Caudate nucleus (tissue), 63 donors: ENCODE measurements at places on chromosomes 1 and 21.
A peak's percentile ranks its signal among the peaks of the same experiment; 100 is the strongest.

GRCh38 chr1:162950187-162950586 is 89.2 kb upstream of the CCDC190 start:
- no peak for DNase-seq

DNA sequence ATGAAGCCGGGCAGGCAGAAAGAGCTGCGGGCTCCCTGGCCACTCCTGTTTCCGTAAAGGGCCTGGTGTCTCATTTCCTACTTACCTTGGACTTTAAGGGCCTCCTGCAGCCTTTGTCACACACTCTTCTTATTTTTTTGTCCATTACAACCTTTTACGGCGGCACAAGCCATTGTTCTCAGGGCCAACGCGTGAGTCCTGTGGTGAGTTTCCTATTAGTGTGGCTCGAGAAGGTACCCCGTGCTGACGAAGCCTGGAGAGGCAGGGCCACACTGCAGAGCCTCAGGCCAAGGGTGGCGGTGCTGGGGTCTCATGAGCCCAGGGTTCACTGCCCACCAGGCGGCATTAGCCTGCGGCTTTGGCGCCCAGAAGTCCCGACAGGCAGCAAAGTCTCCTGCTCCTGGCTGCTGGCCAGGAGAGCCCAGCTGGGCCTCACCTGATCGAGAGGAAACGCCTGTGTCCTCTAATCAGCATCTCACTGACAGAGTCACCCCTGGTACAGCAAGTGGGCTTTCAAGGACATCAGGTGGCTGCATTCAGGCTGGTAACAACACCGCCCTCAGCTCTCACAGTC is 62.0 kb downstream of the SIK1 start:
- DNase-seq = no peak

DNA sequence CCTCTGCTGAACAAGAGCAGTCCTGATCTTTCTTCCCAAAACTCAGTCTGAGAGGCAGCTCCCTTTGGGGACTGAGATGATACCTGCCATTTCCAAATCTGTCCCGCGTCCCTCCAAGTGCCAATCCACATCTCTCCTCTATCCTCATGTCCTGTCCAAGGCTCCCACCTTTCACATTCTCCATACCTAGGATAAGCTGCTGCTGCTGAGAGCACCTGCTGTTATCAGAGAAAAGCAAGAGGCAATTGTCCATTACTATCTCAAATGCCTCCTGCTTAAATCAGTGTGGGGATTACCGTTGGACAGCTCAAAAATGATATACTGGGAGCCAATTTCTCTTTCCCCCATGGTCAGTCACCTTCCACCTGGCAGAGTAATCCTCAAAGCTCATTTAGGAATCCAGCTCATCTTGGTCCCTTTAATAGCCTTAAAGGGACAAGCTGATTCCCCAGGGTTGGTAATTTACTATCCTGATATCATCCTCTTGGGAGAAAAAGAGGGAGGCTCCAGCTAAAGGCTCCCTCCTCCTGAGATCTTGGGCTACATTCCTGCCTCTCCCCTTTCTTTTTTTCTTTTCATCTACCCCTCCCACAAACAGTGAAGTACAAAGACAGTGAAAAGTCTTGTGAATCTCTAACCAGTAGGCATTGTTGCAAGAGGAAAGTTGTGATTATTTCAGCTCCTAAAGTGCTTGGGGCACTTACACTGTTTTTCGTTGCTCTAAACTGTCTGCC is 278.1 kb upstream of the CAMK1G start:
- DNase-seq = no peak

DNA sequence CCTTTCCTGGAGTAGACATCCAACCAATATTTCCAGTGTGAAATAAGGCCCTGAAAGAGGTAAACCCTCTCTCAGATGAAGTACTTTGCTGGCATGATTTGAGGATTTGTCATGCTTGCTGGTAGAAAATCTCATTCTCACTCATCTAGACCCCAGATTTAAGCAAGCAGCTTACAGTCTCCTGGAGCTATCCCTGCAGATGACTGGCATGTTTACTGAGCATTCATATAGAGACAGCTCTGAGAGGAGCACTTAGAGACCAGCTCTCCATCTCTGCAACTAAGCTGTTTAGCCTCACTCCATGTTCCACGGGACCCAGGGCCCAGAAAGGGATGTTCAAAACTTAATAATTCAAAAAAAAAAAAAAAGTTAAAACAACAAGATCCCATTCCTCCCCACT is 34.2 kb downstream of the GPR161 start:
- no peak for DNase-seq

GRCh38 chr1:165842671-165843129 is 15.3 kb downstream of the UCK2 start:
- peak; percentile 28 for DNase-seq

DNA sequence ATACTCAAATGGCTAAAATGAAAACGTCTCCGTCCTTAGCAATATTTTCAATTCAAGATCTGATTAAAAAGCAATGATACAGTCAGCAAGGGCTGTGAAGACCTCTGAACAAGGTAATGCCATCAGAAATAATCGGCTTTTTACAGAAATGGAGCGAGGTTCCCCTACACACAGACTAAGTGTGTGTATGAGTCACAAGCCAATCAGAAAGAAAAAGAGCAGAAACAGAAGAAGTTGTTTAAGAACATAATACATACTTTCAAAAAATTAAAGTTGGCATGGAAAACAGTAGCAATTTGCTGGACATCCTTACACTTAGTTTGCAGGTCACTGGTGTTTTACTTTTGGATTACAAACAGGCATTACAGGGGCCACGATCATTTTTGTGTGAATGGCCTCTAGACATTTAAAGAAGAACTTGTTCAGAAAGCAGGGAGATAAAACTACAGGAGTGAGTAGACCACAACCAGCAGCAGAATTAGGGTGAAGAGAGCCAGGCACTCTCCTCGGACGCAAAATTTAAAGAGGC is 350.0 kb upstream of the RUNX1 start:
- no peak for DNase-seq

GRCh38 chr1:116139592-116140134 is 28.5 kb downstream of the MAB21L3 start:
- DNase-seq = no peak

GRCh38 chr1:66220477-66220876 is 313.5 kb upstream of the SGIP1 start:
- DNase-seq = no peak

DNA sequence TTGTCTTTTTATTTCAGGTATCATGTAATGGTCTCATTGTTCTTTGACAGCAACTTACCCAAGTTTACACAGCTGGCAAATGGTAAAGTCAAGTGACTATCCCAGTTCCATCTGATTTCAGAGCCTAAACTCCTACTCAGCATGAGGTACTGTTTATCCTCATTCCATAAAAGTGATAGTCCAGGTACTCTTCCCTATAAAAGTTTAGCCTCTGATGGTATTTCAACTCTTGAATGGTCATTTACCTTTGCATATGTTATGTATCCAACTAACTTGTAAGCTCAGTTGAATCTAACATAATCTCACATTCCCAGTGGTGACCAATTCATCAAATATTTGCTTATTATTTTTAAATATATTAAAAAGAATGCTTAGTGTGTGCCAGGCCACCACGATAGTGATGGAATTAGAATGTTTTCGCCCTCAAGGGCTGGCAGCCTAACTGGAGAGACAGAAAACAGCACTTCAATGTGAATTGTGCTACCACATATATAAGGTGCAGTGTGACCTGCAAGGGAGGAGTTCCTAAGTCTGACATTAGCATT is 307.1 kb downstream of the CTH start:
- DNase-seq = no peak

- no peak for DNase-seq
Observed at GRCh38 chr1:2635361-2636010, 2.7 kb upstream of the MMEL1 start.

- no peak for DNase-seq
Observed at GRCh38 chr1:221022331-221022730, 143.1 kb downstream of the HLX start.

DNA sequence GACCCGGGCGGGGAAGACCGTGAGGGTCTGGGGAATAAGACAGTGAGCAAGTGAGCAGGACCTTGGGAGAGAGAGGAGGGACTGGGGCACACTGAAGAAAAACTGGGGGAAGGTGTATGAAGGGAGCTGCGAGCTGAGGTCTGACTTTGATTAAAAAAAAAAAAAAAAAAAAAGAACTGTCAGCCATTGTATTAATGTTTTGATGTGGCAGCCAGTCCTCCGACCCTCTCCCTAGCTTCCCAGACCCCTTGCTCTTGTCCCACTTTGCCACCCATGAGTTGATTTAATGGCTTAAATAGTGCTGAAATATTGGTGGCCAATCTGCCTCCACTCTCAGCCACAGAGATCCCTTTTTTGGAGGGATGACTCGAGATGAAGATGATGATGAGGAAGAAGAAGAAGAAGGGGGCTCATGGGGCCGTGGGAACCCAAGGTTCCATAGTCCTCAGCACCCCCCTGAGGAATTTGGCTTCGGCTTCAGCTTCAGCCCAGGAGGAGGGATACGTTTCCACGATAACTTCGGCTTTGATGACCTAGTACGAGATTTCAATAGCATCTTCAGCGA is 652 bp downstream of the HAX1 start:
- no peak for DNase-seq

DNA sequence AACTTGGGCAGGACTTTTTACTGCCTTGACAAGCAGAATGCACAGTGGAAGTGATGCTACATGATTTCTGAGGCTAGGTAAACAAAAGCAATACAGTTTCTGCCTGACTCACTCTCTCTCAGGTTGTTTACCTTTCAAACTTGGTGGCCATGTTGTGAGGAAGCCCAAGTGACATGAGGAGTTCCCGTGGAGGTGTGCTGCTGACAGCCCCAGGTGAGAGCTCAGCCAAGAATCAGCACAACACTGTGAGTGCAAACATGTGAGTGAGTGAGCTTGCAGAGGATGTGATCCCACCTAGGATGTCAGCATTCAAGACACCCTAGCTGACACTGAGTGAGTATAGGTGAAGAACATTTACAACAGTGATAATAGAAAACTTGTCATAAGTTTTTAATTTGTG is 71.1 kb upstream of the IFNAR2 start:
- no peak for DNase-seq

- DNase-seq = no peak
Observed at GRCh38 chr1:162976628-162977027, 92.5 kb upstream of the RGS4 start.

DNA sequence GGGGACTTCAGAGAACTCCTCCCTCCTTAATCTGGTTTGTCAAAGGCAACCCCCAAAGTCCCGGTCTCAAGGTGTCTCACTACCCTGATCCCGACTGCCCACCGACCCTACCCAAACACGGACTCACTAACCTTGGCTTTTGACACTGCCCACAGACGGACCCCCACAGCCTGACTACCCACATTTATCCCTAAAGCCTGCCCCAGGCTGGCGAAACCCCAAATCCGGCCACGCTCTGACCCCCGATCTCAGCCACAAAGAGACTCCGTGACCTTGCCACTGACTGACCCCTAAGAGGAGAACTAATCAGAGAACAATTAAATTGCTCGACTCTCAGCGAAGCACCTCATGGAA is 5.2 kb downstream of the ID3 start:
- DNase-seq = no peak

- no peak for DNase-seq
Observed at GRCh38 chr21:45079351-45079750, 5.0 kb downstream of the ADARB1 start.

DNA sequence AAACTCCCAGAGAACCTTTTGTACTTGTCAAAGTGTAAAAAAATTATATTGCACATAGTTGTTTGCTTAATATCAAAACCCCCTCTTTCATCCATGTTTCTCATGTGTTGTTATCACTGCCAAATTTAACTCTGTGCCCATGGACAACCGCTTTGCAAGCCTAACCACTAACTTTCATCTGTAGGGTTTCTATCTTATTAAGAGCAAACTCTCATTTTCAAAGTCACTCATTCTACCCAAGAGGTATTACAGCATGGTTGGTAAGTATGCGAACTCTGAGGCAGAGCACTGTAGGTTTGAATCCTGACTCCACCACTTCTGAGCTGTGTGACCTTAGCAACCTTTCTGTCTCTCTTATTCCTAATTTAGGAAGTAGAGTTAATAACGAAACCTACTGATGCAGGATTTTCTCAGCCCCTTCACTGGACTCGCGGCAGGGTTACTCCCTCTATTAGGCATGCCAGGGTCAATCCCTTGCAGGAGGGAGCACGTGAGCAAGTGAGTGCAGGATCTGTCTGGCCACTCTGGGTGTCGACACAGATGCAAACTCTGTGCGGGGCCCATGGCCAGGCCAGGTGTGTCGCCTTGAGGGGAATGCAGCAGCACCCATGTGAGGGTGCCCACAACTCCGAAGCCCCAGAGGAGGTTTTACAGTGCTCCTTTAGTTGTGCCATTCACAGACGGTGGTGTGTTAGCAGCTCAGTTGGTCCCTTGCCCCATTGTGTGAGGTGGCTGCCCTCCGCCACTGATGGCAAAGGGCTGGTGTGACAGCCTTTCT is 361.5 kb upstream of the ADGRL2 start:
- DNase-seq = no peak

GRCh38 chr1:46285730-46286477 is 17.5 kb downstream of the LRRC41 start:
- DNase-seq = peak; percentile 10

DNA sequence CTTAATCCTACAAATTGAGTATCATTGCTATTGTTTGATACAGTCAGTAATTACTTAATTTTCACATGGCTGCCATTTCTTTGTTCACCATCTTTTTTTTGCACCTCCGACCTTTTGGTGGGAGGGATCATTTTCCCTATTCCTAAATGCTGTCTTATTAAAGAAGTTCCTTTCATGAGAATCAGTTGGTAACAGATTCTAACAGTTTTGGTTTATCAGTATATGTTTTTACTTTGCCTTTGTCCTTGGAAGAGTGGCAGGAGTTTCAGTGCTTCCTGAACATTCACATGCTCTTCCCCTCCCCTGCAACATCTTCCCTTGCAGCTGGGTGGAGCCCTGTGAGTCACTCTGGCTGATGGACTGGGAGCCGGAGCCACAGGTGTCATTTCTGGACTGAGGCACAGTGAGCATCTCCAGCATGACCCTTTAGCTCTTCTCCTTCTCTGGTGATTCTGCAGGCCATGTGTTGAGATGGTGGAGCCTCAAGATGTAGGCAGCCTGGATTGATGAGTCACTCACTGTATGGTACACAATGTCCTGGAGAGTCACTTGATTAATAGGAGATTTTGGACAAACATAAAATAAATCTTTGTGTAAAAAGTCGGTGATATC is 217.7 kb downstream of the URB2 start:
- DNase-seq = no peak

DNA sequence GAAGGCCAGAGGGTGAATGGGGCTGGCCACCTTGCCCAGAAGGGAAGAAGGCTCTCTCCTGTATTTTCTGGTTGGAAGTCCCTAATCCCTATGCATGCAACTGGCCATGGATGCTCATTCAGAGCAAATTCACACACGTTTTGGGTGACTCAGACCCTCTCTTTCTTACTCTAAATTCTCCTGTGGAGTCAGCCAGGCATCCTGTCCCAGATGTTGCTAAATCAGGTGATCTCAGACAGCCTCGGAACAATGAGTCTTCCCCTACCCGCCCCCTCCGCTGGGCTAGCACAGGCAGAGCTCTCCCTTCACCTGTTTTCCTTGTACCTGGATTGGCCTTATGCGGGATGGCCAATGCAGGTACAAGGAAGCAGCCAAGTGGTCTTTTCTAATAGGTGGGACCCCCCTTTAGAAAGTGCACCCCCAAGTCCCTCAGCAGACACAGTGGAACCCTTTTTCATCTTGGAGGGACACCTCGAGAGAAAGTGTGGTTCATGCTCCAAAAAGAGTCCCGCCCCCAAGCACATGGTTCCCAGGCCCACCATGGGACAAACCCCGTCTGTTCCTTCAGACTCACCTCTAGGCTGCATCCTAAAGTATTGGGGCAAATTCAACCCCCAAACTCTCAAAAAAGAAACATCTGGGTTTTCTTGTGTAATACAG is 8.6 kb downstream of the S100A6 start:
- DNase-seq = no peak

- DNase-seq = no peak
Observed at GRCh38 chr1:46030876-46031660, 101.4 kb downstream of the PIK3R3 start.
